H1 (cell line): ENCODE measurements at places on chromosomes 12 and 14. TPM values are rescaled to one million over a fixed set of nuclear protein-coding genes. Genes with fewer than 3 reads are reported as not detected.

DNA sequence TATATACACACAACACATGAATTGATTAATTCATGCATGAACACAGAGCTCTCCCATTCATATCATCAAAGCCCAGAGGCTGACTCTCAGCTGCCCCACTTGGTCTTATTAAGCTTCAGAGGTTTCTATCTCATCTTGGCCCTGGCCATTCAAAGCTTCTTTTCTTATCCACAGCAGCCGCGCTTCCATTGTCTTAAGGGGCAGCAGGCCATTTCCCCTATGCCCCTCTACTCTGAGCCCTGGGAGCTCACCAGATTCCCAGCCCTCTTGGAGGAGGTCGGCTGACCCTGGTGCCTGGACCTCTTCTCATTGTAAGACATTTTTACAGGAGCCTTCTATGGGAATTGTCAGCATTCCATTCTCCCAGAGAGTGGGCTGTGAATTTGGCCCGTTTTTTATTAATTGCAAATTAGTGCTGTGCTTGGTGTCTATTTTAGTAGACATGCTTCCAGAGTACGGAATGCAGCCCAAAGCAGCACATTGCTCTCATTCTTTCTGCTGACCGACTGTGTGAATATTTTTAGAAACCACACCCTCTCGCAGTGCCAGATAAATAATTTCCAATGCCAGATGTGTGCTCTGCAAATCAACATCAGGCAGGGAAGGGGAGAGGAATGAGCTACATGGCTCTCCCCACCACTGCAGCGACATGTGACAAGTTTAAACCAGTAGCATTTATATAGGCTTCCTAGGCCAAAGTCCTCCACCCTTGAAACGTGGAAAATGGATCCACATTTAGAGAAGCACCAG is 58.5 kb downstream of the NUAK1 start:
- no peak overlapping the region for H3K4me3 ChIP-seq
- H3K4me1 ChIP-seq = peaks cover 5% of the 10 kb centered on the region
- peaks cover 5% of the 10 kb centered on the region; the same call in 1 of the 2 replicates for H3K36me3 ChIP-seq
- no peak overlapping the region for H3K27ac ChIP-seq
- no peaks in the 10 kb centered on the region for H3K27me3 ChIP-seq

DNA sequence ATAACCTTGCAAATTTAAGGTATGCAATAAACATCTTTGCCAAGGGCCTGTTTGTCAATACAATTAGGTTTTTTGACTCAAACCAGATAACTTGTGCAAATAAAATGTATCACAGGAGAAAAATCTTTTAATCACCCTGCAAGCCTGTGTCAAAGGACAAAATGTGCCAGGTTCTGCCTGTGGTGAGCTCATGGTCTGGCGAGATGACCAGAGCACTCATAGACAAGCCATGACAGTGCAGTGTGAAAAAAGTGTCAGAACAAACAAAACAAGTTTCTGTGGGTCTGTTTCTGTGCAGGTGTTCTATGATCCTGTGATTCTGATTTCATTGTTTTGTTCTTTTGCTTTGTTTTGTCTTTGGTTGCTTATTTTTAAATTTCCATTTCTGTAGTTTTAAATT is 847.2 kb downstream of the VRK1 start:
- H3K4me3 ChIP-seq = no peak overlapping the region
- no peaks in the 10 kb centered on the region for H3K36me3 ChIP-seq
- H3K27ac ChIP-seq = no peak overlapping the region
- H3K4me1 ChIP-seq = peaks cover 4% of the 10 kb centered on the region

- H3K27me3 ChIP-seq = no peaks in the 10 kb centered on the region
- no peak for DNase-seq
- no peak overlapping the region for H3K4me3 ChIP-seq
- H3K27ac ChIP-seq = no peak overlapping the region
- no peaks in the 10 kb centered on the region for H3K4me1 ChIP-seq
- peaks cover 60% of the 10 kb centered on the region for H3K36me3 ChIP-seq
Observed at GRCh38 chr12:132640936-132641335, 22.4 kb downstream of the P2RX2 start.

GRCh38 chr14:106067935-106068334 is 541.6 kb downstream of the TMEM121 start:
- DNase-seq = no peak
- no peaks in the 10 kb centered on the region for H3K4me1 ChIP-seq
- no peak overlapping the region for H3K4me3 ChIP-seq
- H3K27ac ChIP-seq = no peak overlapping the region
- H3K36me3 ChIP-seq = no peaks in the 10 kb centered on the region

GRCh38 chr12:50017641-50018040 is 7.7 kb downstream of the RACGAP1 start:
- DNase-seq = no peak
- no peaks in the 10 kb centered on the region for H3K4me1 ChIP-seq
- H3K4me3 ChIP-seq = no peak overlapping the region

DNA sequence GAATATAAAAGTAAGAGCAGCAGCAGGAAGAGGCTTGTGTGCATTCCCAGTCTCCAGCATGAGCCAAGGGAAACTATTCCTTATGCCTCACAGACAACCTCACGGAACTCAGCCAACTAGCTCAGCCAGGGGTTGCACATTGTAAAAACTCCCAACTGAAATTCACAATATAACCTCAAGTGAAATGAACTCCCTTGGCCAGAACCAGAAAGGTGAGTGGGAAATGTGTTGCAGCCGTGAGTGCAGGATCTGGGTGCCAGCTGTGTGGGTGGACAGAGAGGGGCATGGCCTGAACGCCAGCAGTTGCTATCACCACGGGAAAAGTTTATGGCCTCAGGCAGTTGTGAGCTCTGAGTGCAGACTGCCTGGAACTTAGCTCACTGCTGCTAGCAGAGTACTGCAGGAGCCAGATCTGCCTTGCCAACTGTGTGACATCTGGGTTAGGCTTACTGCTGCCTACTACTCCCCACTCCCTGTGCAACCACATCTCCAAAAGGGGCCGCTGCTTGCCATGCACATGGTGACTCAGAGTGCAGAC is 2.3 kb upstream of the CLEC1A start:
- H3K4me1 ChIP-seq = peaks cover 6% of the 10 kb centered on the region; the same call in 1 of the 2 replicates
- H3K27me3 ChIP-seq = no peaks in the 10 kb centered on the region
- H3K4me3 ChIP-seq = no peak overlapping the region

GRCh38 chr12:82097877-82098276 is 260.3 kb downstream of the CCDC59 start:
- H3K36me3 ChIP-seq = no peaks in the 10 kb centered on the region
- H3K27ac ChIP-seq = no peak overlapping the region
- H3K27me3 ChIP-seq = no peaks in the 10 kb centered on the region
- H3K4me3 ChIP-seq = no peak overlapping the region

DNA sequence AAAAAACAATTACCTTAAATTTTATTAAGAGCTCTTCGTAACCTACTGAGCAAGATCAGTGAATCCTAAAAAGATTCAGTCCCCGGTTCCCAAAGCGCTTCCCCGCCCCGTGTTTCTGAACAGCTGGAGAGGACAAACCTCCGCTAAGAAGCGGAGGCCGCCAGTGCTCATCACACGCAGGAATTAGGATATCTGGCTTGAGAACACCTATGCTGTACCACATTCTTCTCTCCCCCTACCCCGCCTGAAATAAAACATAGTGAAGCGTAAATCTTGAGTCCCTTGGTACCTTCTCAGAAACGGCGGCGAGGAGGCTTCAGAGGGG is 774 bp upstream of the WDR20 start:
- H3K4me1 ChIP-seq = no peaks in the 10 kb centered on the region
- no peak for DNase-seq
- H3K36me3 ChIP-seq = 0 out of 2 replicates have a peak, but pooled peaks cover 8% of the 10 kb centered on the region
- H3K4me3 ChIP-seq = peak overlapping the region; percentile 84

DNA sequence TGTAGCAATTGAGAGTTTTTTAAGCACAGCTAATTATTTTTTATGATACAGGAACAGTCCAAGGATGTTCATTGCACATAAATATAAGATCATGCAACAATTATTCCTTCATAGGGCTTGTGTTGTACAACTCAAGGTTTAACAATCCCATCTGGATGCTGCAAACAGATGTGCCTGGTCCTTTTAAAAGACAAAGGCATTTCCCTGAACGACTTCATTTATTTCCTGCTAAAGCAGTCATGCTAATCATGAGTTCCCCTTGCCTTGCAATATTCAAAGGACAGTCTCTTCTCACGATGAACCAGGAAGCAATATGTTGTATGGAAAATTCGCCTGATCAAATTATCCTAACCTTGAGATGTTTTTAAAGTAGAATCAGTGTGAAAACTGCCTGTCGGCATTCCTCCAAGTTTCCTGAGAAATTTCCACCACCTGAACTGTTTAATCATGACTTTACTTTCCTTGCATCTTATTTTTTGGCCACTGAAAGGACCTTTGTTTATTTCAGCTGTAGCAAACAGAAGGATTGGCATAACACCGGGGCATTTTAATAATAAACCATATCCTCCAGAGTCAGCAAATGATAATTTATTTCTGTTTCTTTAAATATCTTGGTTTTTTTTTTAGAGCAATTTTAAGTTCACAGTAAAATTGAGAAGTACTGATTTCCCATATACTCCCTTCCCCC is 33.9 kb upstream of the TSPAN8 start:
- H3K27ac ChIP-seq = no peak overlapping the region
- H3K4me1 ChIP-seq = no peaks in the 10 kb centered on the region
- no peaks in the 10 kb centered on the region for H3K36me3 ChIP-seq
- H3K4me3 ChIP-seq = no peak overlapping the region
- H3K27me3 ChIP-seq = no peaks in the 10 kb centered on the region
- DNase-seq = no peak

- no peak for DNase-seq
- no peak overlapping the region for H3K27ac ChIP-seq
- peaks cover 49% of the 10 kb centered on the region for H3K36me3 ChIP-seq
- no peaks in the 10 kb centered on the region; the same call in 1 of the 2 replicates for H3K27me3 ChIP-seq
Observed at GRCh38 chr14:24237463-24237955, 4.8 kb downstream of the GMPR2 start.

GRCh38 chr12:54981796-54982195 is 2.8 kb downstream of the TESPA1 start:
- H3K4me1 ChIP-seq = peaks cover 3% of the 10 kb centered on the region
- no peak for DNase-seq
- no peak overlapping the region for H3K4me3 ChIP-seq

GRCh38 chr12:111057701-111058425 is 137.5 kb upstream of the MYL2 start:
- no peaks in the 10 kb centered on the region for H3K36me3 ChIP-seq
- H3K27me3 ChIP-seq = no peaks in the 10 kb centered on the region; the same call in 1 of the 2 replicates
- DNase-seq = no peak
- peaks cover 9% of the 10 kb centered on the region for H3K4me1 ChIP-seq

GRCh38 chr12:53205747-53206419 is 1.2 kb downstream of the ITGB7 start:
- H3K4me3 ChIP-seq = no peak overlapping the region
- no peaks in the 10 kb centered on the region for H3K27me3 ChIP-seq
- peaks cover 6% of the 10 kb centered on the region for H3K36me3 ChIP-seq

DNA sequence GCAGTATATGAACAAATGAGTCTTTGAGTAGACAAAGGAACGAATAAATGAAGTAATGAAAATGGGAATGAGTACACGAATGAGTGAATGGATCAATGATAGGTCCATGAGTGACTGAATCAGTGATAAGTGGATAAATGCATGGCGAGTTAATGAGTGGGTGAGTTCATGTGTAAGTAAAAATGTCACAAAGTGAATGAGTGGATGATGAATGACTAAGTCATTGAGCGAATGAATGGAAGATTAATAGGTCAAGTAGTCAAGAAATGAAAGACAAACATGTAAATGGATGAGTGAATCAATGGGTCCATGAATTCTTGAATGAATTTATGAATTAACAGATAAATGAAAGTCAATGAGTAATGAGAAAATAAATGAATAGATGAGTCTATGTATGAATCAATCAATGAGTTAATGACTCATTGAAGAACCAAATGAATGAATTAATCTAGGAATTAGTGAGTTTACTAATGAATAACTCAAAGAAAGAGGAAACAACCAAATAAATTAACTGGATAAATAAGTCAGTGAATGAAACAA is 97.3 kb upstream of the RTL1 start:
- no peak overlapping the region for H3K4me3 ChIP-seq
- DNase-seq = no peak
- no peaks in the 10 kb centered on the region for H3K4me1 ChIP-seq
- no peaks in the 10 kb centered on the region for H3K36me3 ChIP-seq
- H3K27ac ChIP-seq = no peak overlapping the region
- H3K27me3 ChIP-seq = no peaks in the 10 kb centered on the region

DNA sequence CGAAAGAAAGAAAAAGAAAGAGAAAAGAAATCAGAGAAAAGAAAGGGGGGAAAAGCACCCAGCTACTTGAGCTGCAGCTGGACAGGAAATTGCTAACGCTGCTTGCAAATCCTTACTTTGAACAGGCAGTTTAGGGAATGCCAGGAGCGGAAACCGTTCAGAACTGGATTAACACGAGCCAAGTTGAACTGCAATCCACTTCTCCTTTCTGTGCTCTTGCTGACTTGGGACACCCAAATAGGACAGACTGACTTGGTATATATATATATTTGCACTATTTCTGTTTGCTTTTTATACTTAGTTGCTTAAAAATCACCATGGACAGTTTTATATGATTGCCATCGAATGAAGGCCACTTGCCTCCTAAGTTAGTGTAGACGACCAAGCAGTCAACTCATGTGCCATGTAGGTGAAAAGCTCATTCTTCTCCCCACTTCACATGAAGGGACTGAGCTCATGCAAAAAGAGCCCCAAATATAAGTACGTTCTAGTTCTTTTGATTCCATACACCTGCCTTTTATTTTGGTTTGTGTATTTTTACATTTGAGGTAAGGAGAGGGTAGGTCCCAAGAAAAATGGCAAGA is 5.5 kb downstream of the DUSP6 start:
- H3K36me3 ChIP-seq = no peaks in the 10 kb centered on the region

DNA sequence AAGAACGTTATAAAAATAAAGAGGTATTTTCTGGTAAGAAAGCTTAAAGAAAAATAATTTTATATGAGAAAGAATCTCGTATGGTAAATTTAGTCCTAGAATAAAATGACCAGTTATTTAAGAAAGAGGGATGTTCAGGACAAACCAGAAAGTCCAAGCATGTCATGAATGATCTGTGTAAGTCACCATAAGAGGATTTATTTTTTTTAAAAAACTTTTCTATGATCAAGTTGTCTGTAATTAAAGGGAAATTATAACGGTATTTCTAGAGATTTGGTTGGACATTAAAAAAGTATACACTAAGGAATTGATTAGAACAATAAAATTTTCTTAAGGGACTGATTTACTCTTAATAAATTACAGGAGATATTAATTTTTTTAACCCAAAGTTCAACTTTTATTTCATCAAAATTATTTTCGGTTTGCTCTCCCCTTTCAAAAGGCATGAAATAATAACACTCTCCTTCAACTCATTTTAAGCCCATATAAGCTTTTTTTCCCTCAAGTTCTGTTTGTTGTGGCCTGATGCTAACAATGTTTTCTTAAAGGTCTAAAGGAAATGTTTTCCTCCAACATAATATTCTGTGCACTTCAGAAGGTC is 49.9 kb upstream of the CPSF6 start:
- H3K27ac ChIP-seq = no peak overlapping the region
- H3K27me3 ChIP-seq = no peaks in the 10 kb centered on the region
- H3K36me3 ChIP-seq = no peaks in the 10 kb centered on the region
- H3K4me1 ChIP-seq = no peaks in the 10 kb centered on the region

Gene KRT77
- 0.10 TPM in 1 of 2 replicates, not detected in the other for total RNA-seq

Gene TAS2R8
- total RNA-seq = not detected in 2 replicates

Gene PTPN21
- total RNA-seq = 16.1 and 18.0 TPM in 2 replicates

Gene PAPLN
- 14.8 and 15.9 TPM in 2 replicates for total RNA-seq

Gene ACOT6
- not detected in 2 replicates for total RNA-seq

Gene LRRC10
- total RNA-seq = not detected in 2 replicates
